Right cardiac atrium (tissue), 5 donors: ENCODE measurements at places on chromosomes 7 and 10. TPM values are rescaled to one million over a fixed set of nuclear protein-coding genes. Genes with fewer than 3 reads are reported as not detected.
A peak's percentile ranks its signal among the peaks of the same experiment; 100 is the strongest.

Gene TDRD1
- total RNA-seq, result 0.85 TPM

DNA sequence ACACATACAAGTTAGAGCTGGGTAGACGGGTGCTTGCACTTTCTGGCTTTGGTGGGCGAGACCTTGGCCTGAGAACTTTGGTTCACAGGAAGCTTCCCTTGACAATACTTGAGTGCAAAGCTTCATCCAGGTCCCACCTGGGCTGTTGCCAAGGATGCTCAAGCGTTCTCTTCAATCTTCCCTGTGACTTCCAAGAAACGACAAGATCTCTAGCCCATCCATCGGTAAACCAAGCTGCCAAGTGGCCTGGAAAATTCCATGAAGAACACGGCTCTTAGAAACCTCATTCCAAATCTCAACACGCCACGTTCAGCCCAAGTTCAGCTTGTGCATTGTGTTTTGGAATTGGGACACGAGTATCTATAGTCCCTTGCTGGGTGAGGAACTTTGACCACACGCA is 84.7 kb downstream of the CHST15 start:
- DNase-seq, result no peak

Gene FEZF1
- not detected for total RNA-seq

GRCh38 chr10:110843031-110843430 is 28.7 kb upstream of the PDCD4 start:
- DNase-seq, result no peak

DNA sequence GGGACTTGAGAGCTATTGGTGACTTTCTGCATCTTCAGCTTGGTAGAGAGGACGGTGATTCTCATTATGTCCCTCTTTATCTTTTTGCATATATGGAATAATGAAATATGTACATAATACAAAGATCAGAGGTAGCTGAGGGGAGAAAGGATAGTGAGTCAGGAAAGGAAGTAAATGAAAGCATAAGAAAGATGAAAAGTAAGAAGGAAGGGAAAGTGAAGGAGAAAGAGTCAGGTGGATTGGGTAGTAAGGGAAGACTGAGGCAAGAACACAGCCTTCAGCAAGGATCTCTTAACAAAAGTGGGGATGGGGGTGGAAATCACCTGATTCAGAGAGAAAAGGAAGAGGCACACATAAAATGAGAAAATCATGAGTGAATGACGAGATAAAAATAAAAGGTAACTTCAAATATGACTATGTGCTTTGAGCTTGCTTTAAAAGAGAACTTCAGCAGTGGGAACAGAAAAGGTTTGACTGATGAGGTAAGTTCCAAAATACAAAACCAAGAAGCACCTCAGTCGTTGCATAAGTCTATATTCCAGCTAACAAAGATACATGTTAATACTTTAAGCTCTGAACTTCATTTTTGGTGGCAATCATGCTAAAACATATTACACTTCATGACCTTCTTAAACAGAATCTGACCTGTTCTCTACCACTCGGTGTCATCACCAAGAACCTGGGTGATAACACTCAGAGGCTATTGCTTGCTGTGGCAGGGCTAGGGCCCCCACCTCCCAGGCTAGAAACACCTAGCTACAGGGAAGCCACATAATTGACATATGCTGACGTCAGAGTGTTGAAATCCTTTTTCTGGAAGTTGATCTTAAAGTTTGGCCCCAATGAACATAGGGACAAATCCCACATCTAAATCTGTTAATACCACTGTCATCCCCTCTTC is 32.9 kb downstream of the NRCAM start:
- DNase-seq, result no peak

Gene GIMAP2
- total RNA-seq, result 8.3 TPM

Gene CCL24
- total RNA-seq, result not detected

- DNase-seq, result no peak
These were observed 5.1 kb downstream of the GOLGA7B start for GRCh38 chr10:97854743-97855142.

GRCh38 chr7:30468791-30469190 is 9.8 kb downstream of the NOD1 start:
- peak; percentile 54 for DNase-seq

GRCh38 chr7:102098986-102099385 is 187.7 kb upstream of the SH2B2 start:
- no peak for DNase-seq

- DNase-seq, result no peak
These were observed 32.9 kb upstream of the PHYHIPL start for GRCh38 chr10:59143544-59143943.

DNA sequence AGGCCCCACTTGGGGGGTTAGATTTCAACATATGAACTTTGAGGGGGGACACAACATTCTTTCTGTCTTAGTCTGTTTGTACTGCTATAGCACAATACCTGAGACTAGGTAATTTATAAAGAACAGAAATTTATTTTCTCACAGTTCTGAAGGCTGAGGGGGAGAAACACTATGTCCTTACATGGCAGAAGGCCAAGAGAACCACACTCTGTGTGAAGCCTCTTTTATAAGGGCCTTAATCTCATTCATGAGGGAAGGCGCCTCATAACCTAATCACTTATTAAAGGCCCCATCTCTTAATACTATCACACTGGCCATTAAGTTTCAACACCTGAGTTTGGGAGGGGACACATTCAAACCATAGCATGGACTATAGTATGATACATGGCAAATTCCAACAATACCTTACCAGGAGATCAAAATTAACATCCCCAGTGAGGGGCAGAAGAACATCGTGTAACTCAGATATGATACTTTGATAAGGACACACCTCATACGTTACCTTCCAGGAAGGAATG is 9.3 kb upstream of the PDLIM1 start:
- DNase-seq, result no peak

Gene ARHGEF35
- 2.4 TPM for total RNA-seq

Gene UTF1
- total RNA-seq, result not detected

Gene ANKRD61
- not detected for total RNA-seq

Gene TRIM73
- total RNA-seq, result 1.1 TPM

Gene ZNF32
- total RNA-seq, result 50.9 TPM

DNA sequence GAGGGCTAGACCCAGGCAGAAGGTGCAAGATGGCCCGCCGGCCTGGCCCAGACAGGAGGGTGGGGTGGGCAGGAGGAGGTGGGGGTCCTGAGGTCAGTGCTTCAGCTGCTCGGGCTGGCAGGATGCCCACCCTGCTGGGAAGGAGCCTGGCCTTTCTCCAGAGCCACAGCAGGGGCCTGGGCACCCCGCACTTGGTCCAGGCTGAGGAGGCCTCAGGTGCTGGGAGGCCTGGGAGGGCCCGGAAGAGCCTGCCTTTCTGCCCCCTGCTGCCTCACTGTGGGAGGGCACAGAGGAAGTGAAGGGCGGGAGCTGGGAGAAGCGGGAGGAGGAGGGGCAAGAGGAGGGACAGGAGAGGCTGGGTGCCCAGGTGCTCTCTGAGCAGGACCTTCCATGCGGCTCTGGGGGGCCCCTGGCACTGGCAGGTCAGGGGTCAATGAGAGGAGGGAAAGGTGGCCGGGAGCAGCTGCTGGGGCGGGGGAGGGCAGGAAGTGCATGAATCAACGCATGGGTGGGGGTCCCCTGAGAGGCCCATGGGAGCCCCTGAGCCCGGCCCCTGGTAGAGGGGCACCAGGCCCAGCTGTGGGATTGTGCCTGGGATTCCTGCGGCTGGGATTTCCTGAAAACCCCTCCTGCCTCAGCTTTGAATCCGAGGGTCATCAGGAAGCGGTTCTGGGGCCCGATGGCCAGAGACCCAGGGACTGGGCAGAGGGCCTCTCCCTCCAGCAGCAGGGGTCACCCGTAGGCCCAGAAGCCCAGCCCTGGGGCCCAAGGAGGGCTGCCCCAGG is 49.9 kb downstream of the PWWP2B start:
- DNase-seq, result peak; percentile 54

Gene ATG9B
- total RNA-seq, result not detected

- DNase-seq, result no peak
These were observed 337.7 kb downstream of the GATA3 start for GRCh38 chr10:8392216-8392615.

DNA sequence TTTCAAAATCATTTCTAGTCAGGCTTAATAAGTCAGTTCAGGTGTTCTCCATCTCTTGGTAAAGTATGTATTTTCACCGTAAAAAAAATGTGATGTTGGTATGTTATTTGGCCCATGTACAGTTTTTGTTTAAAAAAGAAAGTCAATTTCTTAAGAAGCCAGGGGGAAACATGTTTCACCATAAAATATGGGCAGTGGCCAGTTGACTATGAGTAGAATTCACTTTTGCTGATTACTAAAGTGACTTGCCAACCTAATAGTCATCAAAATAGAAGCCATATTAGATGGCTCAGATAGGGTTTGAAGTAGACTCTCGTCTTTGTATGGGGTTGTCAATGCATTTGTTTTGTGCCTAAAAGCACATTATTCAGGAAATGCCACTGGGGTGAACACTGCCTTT is 266.3 kb downstream of the BICC1 start:
- no peak for DNase-seq

GRCh38 chr10:94131885-94132284 is 138.2 kb downstream of the PLCE1 start:
- no peak for DNase-seq

GRCh38 chr7:26444555-26444954 is 152.9 kb downstream of the SNX10 start:
- DNase-seq, result no peak

Gene GALNT17
- 5.2 TPM for total RNA-seq

Gene EGFR
- 15.7 TPM for total RNA-seq

GRCh38 chr7:76066716-76067503 is 19.0 kb downstream of the MDH2 start:
- no peak for DNase-seq

Gene EPHB6
- total RNA-seq, result 8.0 TPM

Gene KCNMA1
- 3.2 TPM for total RNA-seq

- no peak for DNase-seq
These were observed 17.7 kb upstream of the FAM170B start for GRCh38 chr10:49151481-49151880.

GRCh38 chr10:125392609-125393008 is 232.2 kb upstream of the CTBP2 start:
- no peak for DNase-seq

Gene VIPR2
- 9.3 TPM for total RNA-seq
